Heart right ventricle (tissue), 16 donors: ENCODE measurements at places on chromosomes 6 and 20. TPM values are rescaled to one million over a fixed set of nuclear protein-coding genes. Genes with fewer than 3 reads are reported as not detected.

The RMND1 gene
- 14.3 TPM for total RNA-seq

The RIN2 gene
- 60.5 TPM for total RNA-seq

GRCh38 chr20:18801516-18801915 is 12.1 kb upstream of the SCP2D1 start:
- no peak for DNase-seq

DNA sequence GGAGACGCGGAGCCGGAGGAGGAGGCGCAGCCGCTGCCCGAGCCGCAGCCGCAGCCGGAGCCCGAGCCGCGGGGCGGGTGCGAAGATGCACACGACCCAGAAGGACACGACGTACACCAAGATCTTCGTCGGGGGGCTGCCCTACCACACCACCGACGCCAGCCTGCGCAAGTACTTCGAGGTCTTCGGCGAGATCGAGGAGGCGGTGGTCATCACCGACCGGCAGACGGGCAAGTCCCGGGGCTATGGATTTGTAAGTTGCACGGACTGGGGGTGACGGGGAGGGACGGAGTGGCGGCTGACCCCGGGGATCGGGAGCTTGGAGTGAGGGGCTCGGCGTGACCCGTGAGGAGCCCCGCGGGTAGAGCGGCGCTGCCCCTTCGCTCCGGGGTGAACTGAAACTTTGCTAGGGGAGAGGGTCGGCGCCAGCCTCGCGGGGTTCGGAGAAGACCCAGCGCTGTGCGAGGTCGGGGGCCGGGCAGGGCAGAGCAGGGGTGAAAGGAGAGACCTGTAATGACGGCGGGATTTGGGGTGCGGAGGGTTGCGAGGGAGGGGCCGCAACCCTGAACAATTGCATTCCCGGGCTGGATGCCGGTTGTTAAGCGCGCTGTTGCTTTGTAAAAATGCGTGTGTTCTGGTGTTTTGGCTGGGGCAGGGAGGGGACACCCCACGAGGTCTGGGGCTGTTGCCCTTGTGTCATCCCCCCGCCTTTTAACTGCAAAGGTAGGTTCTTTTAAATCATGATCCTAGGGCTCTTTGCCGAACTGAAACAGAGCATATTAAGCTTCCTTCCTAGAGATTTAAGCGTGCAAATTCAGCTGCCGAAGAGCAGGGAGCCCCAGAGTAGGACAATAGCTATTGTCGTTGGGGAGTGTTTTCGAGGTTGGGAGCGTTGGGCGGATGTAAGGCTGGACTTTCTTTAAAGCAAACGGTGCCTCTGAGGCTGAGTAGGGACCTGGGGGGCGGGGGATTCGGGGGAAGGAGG is 628 bp downstream of the RBM24 start:
- DNase-seq: peak; percentile 16

DNA sequence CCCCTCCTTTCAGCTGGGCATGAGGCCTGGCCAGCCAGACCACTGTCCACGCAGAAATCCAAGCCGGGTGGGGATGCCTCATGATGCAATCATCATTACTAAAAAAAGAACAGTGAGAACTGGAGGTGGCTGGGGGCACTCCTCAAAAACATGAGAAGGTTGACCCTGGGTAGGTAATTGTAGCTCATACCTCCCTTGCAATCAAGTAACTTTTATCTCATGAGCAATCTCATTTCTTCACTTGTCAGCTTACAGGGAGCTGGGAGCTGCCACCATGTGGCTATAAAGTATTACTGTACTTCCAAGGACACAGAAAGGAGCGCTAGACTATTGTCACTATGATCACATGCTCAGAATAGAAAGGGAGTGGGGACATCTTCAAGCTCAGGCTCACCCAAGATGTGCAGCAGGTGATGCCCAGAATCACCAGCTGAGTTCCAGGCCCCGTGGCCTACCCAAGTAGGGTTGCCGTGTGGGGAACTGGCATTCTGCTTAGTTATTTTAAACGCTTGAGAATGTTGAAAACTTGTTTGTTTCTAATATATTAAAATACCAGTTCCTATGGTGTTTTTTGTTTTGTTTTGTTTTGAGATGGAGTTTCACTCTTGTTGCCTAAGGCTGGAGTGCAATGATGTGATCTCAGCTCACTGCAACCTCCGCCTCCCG is 3.0 kb upstream of the CDH26 start:
- DNase-seq: no peak

The NKAIN4 gene
- total RNA-seq: not detected

GRCh38 chr6:44475417-44475778 is 87.9 kb downstream of the CDC5L start:
- DNase-seq: no peak

DNA sequence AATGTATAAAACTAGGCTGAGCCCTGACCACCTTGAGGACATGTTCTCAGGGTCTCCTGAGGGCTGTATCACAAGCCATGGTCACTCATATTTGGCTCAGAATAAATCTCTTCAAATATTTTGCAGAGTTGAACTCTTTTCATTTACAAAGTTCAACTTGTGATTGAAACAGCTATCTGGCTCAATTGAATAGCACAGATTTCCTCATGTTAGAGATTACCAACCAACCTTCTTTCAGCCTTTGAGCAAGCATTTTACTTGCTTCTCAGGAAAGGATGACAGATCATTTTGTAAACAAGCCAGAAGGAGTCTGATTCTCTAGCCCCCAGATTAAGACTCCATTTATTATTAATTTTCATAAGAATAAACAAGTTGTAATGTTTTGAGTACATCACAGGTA is 111.0 kb upstream of the DOK5 start:
- no peak for DNase-seq

DNA sequence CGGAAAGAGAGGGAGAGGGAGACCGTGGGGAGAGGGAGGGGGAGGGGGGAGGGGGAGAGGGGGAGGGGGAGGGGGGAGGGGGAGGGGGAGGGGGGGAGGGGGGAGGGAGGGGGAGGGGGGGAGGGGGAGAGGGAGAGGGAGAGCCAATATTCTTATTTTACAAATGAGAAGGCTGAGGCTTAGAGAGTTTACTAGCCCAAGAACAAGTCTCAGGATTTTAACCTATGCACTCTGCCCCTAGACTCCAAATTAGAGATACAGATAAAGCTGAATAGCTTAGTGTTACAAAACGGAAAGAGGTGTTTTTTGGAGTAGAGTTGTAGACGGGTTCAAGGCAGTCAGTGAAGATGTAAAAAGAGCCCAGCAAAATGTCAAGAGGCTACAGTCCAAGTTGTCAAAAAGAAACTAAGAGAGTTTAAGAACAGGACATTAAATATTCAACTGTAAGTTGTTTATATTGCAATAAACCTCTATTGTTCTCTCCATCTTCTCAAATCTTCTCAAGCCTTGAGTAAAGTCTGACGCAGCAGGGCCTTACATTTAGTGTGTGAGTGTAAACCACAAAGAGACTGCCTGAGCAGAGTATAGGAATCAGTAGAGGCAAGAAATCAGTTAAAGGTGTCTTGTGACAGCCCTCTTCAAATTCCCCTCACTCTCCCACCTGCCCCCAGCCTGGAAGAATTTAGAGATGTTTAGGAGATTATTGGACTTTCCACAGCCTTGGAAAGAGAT is 34.9 kb upstream of the AKIRIN2 start:
- DNase-seq: no peak

DNA sequence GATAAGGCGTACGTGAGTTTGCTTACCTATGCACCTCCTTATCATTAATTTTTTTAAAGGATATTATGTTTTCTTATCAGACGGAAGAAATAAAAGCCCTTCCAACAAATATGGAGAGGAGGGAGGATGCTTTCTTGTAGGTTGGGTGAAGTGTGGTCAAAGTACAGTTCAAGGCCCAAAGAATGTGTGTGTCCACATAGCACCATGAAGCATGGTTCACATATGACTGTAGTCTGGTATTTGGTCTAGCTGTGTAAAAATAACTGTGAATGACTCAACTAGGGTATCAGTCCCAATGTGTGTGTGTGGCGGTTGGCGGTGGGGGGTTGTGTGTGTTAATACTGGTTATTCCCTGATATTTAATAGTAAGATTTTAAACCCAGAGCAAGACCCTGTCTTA is 212.7 kb downstream of the TMEM242 start:
- no peak for DNase-seq

DNA sequence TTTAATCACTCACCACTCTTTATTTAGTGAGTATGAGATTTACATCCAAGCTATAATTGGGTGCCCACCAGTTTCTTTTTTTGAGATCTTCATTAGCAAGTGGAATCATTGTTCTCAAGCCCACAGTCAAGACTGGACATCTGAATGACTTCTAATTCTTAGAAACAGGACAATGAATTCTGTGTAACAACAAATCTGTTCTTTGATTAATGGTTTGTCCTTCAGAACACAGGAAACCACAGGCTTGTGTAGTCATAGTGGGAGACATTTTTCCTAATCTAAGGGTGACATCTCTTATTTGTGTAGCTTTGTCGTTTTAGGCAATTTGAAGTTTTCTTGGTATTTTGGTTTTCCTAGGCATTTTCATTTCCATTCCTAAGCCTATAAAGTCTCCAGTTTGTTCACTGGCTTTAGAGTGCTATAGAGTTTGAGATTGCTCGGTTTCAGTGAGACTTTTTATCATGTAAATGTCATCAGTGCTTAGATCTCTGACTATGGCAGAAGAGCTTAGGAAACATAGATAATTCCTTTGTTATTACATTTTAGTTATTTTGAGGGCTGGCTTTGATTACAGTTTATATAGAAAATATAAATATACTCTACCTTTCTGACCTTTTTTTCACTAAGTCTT is 903.9 kb upstream of the MAP3K7 start:
- no peak for DNase-seq

DNA sequence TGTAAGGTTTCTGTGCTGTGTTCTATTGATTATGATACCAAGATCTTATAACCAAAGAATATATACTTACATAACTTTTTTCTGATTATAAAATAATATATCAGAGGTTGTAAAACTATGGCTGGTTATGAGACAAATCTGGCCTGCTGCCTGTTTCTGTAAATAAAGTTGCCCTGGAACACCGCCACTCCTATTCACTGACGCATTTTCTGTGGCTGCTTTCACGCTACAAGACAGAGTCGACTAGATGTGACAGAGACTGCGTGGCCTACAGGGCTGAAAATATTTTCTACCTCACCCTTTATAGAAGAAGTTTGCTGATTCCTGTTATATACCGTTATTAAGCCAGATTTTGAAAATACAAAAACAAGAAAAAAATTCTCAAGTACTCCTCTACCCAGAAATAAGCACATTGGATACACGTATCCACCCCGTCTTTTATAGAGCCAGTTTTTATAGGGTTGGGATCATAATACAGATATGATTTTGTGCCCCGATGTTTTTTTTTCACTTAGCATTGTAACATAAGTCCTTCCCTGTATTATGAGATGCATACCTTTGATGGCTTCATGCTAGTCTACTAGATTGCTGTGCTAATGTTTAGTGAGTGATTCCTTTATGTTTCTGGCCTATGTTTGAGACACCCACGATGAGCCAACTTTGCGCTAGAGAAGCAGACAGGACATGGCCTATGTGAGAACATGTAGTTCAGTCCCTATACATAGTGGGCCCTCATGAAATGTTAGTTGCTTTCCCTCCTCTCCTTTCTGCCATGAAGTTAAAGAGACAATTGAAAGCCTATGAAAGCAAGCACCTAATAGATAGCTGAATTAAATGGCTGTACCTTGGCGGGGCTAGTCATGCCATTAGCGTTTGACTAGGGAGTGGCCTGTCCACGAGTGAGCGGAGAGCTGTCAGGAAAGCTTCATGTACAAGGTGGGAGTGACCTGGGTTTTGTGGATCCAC is 98.1 kb upstream of the KCNK16 start:
- DNase-seq: no peak

The PRND gene
- total RNA-seq: 0.13 TPM

The SOX4 gene
- total RNA-seq: 7.7 TPM

GRCh38 chr20:46316984-46317684 is 8.8 kb upstream of the CDH22 start:
- DNase-seq: no peak

The EYA2 gene
- 0.26 TPM for total RNA-seq

The KLC4 gene
- 27.9 TPM for total RNA-seq

The TFAP2D gene
- total RNA-seq: not detected

The GHRH gene
- not detected for total RNA-seq

- peak; percentile 60 for DNase-seq
Observed at GRCh38 chr6:166106076-166106686, 61.5 kb downstream of the TBXT start.

The GABRR1 gene
- not detected for total RNA-seq

- no peak for DNase-seq
Observed at GRCh38 chr20:62676976-62677375, 31.7 kb upstream of the NTSR1 start.

DNA sequence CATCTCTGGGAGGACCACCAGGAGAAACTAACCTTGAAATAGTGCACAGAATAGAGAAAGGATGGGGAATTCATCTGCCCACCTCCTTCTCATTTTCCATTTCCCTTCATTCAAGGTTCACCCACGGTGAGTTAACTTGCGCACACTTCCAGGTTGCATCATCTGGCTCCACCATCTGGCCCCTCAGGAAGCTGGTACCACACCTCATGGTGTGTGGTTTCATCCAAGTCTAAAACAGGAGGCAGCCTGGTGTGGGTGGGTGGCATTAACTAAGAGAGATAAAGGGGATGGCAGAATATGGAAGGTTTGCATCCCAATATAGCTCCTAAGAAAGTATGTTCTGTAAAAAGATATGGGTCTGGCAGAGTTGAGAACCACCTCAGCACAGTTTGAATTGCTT is 3.8 kb downstream of the ZNF334 start:
- no peak for DNase-seq

- DNase-seq: peak; percentile 54
Observed at GRCh38 chr6:17831135-17831534, 124.4 kb upstream of the NUP153 start.

- no peak for DNase-seq
Observed at GRCh38 chr20:15485519-15485918, 1087.7 kb downstream of the KIF16B start.

DNA sequence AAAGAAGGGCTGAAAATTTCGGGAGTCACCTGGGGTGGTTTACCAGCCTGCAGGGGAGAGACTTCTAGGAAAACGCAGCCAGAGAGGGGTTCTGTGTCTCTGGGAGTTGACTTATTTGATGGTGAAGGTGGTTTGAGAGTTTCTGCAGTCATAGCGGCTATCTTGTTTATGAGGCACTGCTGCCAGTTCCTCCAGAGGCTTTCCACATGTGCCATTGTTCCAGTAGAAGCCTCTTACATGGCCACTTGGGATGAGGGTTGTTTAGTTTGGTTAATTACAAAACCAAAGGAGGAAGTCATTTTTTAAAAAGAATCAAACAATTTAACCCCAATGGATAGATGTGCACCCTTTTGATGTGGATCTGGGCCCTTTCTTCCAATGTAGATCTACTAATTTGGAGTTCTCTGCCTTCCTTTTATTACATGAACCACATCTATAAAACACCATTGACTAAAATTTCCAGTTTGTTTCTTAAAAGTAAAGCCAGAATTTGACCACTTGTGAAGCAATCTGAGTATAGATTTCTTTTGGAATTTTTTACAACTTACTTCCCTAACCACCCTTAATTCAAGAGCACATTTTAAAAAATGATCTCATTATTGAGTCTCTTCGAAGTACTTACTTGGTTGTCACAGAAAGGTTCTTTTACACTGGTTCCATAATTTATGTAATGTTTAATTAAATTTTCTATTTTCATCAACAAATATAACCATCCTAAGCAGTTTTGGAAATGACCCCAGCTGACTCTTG is 97.6 kb downstream of the TCP11 start:
- no peak for DNase-seq

- no peak for DNase-seq
Observed at GRCh38 chr6:26197636-26197932, 110.4 kb downstream of the HFE start.

The GRM1 gene
- total RNA-seq: 4.6 TPM

The TBX18 gene
- 1.7 TPM for total RNA-seq

- peak; percentile 74 for DNase-seq
Observed at GRCh38 chr20:2122936-2123335, 21.3 kb downstream of the STK35 start.
